SHP77 (cell line): ENCODE measurements at places on chromosomes 12 and 14.

- no peak for DNase-seq
Observed at GRCh38 chr14:32450919-32451675, 122.0 kb downstream of the AKAP6 start.

DNA sequence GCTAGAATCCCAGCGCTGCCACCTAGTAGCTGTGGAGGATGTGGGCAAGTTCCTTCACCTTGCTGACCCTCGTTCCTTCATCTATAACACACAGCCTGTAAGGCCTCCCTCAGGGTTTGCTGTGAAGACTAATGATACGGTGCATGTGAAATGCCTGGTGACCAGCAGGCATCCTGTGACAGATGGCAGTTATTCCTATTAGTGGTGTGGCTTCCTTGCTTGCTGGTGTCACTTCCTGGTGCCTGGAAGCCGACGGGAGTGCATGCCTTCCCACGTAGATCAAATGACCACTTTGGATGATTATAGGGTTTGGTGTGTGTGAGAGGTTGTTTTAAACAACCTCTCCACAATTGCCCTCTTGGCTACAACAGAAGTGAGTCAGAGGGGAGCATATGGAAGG is 894.9 kb downstream of the VRK1 start:
- no peak for DNase-seq

DNA sequence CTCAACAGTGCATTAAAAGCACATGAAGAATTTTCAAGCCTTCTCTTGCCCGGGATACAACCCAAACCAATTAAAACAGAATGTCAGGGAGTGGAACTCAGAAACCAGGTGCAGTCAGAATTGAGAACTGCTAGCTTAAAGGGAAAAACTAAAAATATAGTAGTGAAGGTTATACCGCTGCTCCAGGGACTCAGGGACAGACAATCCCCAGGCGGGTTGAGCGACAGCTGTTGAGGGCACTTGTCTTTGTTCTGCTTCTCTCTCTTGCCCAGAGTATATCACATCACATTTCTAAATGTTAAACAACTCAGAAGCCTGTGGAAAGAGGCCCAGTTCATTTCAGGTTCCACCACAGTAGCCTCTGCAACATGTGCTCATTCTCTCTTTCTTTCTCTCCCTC is 93.1 kb downstream of the SLC5A8 start:
- no peak for DNase-seq

- no peak for DNase-seq
Observed at GRCh38 chr12:4431436-4431835, 14.2 kb downstream of the FGF6 start.

GRCh38 chr14:45838597-45838996 is 585.6 kb upstream of the MIS18BP1 start:
- DNase-seq: no peak

DNA sequence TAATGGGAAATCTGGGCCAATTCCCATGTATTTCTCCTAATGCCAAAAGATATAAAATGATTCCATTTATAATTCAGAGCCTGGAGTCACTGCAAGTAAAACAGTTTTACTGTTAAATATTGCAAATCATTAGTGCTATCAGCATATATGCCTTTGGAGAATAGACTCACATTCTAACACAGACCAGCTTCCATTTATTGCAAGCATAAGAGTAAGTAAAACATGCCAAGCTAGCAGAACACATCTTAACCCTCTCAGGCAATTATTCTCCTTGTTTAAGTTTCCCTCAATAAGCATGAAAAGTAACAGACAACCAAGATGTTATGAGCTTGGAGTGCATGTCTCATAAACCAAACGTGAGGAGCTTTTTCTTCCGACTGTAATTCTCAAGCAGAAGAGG is 173.9 kb upstream of the GRIP1 start:
- DNase-seq: no peak

- DNase-seq: no peak
Observed at GRCh38 chr14:75262641-75263040, 16.0 kb upstream of the FOS start.

GRCh38 chr12:57029457-57029856 is 13.1 kb upstream of the TAC3 start:
- DNase-seq: peak; percentile 36

DNA sequence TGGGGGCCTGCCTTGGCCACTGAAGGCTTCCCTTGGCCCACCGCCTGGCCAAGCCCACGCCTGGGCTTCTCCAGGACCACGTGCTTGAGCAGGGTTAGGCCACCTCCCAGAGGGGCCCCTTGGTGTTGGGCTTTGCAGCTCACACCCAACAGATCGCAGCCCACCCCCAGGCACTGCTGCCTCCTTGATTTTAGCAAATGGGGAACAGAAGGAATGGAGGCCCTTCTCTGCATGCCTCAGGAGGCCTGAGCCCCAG is 23.3 kb downstream of the RAB35 start:
- no peak for DNase-seq

GRCh38 chr12:53950437-53950773 is 4.3 kb upstream of the HOXC12 start:
- no peak for DNase-seq

- no peak for DNase-seq
Observed at GRCh38 chr14:35532783-35533356, 1.1 kb upstream of the INSM2 start.

- peak; percentile 21 for DNase-seq
Observed at GRCh38 chr12:124694250-124694649, 126.8 kb upstream of the NCOR2 start.

DNA sequence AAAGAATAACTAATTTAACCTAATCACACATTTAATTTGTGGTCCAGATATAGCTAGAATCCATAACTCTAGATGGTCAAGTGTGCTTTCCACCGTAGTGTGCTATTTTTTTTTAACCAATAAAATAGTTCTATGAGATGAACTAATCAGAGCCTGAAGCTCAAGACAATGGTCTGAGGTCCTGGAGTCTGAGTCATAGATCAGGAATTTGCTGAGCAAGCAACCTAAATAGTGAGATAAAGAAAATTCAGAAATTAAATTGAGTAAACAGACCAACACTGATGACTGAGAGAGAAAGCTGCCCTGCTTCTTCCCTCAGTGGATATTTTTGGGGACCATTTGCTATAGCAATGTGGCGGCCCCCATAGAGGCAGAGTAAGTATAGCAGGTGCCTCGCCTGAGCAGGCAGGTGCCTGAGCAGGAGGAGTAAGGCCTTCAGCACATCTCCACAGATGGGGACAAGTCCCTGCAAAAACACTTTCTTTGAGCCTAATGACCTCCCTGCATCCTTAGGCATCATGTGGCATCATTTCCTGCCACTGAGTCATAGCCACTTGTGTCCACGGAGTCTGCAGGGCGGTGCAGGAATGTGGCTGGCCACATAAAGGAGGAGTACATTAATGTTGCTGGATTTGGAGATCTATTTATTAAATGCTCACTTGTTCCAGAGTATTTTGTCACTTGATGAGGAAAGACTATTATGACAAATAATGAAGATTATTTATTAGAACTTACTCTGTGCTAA is 13.9 kb upstream of the CLEC4E start:
- DNase-seq: no peak

GRCh38 chr12:66361703-66362102 is 59.4 kb downstream of the HELB start:
- no peak for DNase-seq

- no peak for DNase-seq
Observed at GRCh38 chr12:75840994-75841355, 190.6 kb downstream of the PHLDA1 start.

GRCh38 chr12:121087467-121088194 is 45.0 kb upstream of the P2RX7 start:
- DNase-seq: no peak

GRCh38 chr14:23294734-23295561 is 7.7 kb downstream of the PPP1R3E start:
- peak; percentile 56 for DNase-seq

GRCh38 chr14:23175823-23176222 is 7.6 kb downstream of the SLC7A8 start:
- DNase-seq: no peak

DNA sequence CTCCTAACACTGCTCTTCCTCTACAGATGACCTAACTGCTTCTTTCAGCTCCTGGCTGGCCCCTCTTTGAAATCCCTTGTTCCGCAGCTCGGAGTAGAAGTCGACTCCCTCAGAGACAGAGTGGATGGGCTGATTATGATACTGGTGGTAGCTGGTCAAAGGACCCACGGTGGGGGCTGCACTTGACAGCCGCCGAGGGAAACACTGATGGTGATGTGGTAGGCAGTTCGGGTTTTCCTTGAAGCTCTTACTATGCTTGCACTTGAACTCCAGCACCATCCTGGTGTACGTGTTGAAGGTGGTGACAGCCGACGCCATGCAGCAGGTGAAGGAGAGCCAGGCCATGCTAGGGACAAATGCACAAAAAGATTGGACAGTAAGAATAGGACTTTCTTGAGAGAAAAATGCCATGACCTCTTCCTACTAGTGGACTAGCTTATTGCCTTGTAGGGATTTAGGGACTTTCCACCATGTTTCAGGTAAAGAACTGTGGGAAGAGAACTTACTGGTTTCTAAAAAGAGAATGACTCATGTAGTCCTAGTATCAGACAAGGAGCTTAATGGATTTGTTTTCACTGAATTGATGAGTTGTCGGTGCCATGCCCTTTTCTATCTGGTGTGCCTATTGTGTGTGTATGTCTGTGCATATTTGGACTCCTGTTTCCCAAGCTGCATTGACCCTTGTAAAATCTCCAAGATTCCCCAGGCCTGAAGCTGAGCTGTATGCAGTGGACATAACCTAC is 18.4 kb downstream of the GSG1 start:
- DNase-seq: no peak

- no peak for DNase-seq
Observed at GRCh38 chr12:92529944-92530343, 172.8 kb upstream of the PLEKHG7 start.

- DNase-seq: no peak
Observed at GRCh38 chr14:100988411-100988900, 84.9 kb upstream of the RTL1 start.
